ENCODE measurements at places on chromosomes 5 and 9.

DNA sequence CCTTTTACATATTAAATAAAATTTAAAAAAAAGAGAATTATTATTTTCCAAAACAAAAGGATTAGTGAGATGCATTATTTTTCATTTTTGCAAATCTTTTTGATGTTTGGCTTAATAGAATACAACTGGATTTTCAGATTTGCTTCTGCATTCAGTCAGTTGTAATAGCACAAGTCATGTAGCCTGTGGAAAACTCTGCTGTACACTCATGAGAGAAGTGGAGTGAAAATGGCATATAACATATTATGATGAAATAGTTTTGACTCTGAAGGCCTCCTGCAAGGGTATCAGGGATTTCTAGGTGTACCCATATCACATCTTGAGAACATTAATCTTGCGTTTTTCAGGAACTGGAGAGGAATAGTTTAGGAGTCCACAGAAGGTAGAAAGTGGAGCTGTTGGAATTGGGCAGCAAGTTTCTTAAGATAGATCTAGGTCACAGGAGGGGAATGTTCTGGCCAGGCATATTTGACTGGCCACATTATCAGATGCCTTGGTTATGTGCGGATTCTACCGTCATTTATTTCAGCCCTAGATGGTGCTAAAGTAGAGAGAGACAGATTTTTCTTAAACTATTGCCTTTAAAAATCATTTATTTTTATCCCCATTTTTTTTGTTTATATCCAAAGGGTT lies 16.4 kb downstream of the LNPEP start:
- DNase-seq, result no peak

GRCh38 chr5:104533498-104533897 lies 970.9 kb upstream of the NUDT12 start:
- no peak for DNase-seq

DNA sequence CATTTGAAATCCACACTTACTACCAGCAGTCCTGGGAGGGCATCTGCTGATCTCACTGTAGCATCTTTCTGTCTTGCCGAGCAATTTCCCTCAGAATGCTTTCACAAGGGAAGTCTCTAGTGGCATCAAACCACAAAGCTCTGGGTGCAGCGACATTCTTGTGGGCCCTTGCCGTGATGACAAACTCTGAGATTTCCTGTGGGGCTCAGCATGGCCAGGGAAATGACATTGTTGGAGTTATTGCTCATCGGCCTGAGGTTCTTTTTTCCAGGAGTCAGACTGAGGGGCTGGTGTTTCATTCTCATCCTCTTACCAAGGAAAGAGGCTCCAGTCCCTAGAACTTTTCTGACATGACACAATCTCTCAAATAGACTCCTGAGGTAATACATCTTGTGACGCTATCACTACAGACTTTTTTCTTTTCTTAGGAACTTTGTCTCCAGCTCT lies 51.4 kb downstream of the PFDN1 start:
- no peak for DNase-seq

- DNase-seq, result no peak
Measured at GRCh38 chr5:45284436-45284835, 411.7 kb downstream of the HCN1 start.

DNA sequence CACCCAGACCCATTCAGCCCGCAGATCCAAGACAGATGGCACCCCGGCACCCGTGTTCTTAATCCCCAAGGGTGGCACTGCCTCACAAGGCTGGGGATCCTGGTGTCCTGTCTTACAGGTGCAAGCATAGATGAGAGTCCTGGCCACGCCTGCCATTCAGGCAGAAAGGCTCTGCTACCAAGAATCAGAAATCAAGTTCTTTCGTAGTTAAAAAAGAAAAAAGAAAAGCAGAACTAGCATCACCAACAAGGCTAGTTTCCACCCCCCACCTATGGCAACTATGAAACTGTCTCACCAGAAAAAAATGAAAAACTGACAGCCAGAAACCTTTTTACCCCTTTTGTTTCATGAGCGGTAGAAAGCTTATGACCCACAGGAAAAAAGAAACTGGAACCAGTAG lies 170.4 kb downstream of the SYK start:
- DNase-seq, result no peak

GRCh38 chr5:61279725-61280124 lies 52.3 kb upstream of the ZSWIM6 start:
- DNase-seq, result no peak
